ENCODE measurements at places on chromosomes 3 and 15.

DNA sequence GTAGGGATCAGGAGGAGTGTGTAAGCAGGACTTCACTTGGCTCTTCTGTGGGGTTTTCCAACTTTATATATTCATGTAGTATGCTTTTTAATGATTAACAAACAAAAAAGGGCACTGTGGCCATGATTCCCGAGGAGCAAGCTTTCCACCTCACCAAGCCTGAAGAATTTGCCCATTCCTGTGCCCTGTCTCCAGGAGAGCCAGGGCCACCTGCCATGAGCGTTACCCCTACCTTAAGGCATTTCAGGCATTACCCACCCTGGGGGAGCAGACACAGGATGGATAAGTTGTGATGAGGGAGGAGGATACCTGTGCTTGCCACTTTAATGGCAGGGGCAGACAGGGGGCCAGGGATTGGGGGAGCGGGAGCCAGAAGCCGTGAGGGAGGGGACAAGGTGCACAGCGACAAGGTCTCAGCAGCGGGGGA lies 3.0 kb downstream of the TRPM1 start:
- DNase-seq, result no peak

DNA sequence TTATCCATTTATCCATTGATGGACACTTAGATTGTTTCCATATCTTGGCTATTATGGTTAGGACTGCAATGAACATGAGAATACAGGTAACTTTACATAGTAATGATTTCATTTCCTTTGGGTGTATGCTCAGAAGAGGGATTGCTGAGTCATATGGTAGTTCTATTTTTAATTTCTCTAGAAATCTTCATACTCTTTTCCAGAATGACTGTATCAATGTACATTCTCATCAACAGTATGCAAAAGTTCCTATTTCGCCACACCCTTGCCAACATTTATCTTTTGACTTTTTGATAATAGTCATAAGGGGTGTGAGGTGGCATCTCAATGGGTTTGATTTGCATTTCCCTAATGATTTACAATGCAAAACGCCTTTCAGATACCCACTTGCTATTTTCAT lies 6.2 kb upstream of the NIPA1 start:
- DNase-seq, result no peak

GRCh38 chr15:41511899-41512369 lies 1.7 kb downstream of the LTK start:
- DNase-seq, result peak; percentile 29

- DNase-seq, result no peak
Measured at GRCh38 chr3:139332092-139332491, 11.7 kb upstream of the MRPS22 start.

GRCh38 chr15:90497912-90498311 lies 31.8 kb upstream of the CRTC3 start:
- DNase-seq, result no peak

- peak; percentile 71 for DNase-seq
Measured at GRCh38 chr15:52558196-52558595, 10.6 kb downstream of the ARPP19 start.

GRCh38 chr3:58051196-58051595 lies 43.0 kb downstream of the FLNB start:
- no peak for DNase-seq

- no peak for DNase-seq
Measured at GRCh38 chr15:80749589-80749988, 29.6 kb upstream of the CEMIP start.

DNA sequence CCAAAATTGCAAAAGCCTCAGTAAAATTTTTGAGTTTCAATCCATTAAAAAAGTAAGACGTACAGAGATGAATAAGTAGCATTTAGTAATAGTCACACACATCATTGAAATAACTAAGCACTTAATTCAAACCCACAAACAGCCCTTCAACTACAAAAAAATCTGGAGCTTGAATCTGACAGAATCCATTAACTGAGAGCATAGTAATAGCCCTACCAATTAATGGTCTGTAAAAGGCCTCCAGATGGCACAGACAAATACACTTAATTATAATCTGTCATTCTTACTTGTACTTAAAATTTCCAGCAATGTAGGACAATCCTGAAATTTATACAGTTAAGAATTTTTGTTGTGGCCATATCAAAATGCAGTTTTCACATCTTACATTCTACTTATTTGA lies 246.9 kb downstream of the VGLL3 start:
- no peak for DNase-seq

- no peak for DNase-seq
Measured at GRCh38 chr3:18951333-18951732, 197.0 kb upstream of the KCNH8 start.

DNA sequence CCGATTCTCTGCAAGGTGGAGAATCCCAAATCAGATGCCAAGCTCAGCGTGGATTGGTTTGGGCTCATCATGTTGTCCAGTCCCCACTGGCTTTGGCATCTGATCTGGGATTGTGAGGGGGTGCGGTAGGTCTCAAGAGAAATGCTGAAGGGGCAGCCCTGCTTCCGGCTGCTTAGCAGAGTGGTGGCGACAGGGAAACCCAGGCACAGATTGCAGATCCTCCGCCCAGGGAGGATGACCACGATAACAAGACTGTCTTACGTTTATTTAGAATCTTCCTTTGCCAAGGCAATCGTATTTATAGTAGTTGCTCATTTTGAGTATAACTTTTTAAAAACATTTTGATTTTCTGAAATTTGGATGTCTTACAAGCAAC lies 61.1 kb downstream of the SLC12A8 start:
- no peak for DNase-seq
